ENCODE measurements at places on chromosomes 11 and 22.
A peak's percentile ranks its signal among the peaks of the same experiment; 100 is the strongest.

DNA sequence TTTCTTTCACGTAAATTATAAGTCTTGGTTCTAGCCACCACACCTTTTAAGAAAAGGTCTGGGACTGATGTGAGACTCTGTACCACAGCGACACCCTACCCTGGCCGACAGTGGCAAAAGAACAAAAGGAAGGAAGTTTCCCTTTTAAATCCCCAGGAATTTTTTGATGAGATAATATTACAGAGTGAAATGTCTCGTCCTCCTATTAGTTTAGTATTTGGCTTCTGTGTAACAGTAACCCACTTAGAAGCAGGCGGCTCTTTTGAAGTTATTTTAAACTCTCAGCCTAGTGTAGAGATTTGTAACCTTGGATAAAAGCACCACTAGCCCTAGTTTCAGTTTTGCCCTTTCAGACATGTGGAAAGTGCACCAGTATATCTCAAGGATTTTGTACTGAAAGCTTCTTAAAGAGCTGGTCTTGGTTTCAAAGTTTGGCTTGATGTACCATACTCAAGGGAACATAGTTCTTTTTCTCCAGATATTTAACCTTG, 84.1 kb downstream of the C22orf31 start:
- peak overlapping the region; percentile 11 for H3K4me3 ChIP-seq
- H3K27ac ChIP-seq: peak overlapping the region; percentile 11
- peaks cover 19% of the 10 kb centered on the region for H3K4me1 ChIP-seq
- no peak for DNase-seq
- H3K27me3 ChIP-seq: no peaks in the 10 kb centered on the region
- H3K36me3 ChIP-seq: no peaks in the 10 kb centered on the region

- H3K36me3 ChIP-seq: no peaks in the 10 kb centered on the region
- peaks cover 43% of the 10 kb centered on the region for H3K4me1 ChIP-seq
- H3K4me3 ChIP-seq: no peak overlapping the region
- no peaks in the 10 kb centered on the region for H3K27me3 ChIP-seq
Observed at GRCh38 chr11:47391711-47392432, 13.5 kb upstream of the SPI1 start.

GRCh38 chr22:39598017-39598965, 27.7 kb downstream of the CACNA1I start:
- no peak overlapping the region for H3K27ac ChIP-seq
- peak; percentile 68 for DNase-seq
- H3K4me1 ChIP-seq: no peaks in the 10 kb centered on the region
- no peak overlapping the region for H3K4me3 ChIP-seq

DNA sequence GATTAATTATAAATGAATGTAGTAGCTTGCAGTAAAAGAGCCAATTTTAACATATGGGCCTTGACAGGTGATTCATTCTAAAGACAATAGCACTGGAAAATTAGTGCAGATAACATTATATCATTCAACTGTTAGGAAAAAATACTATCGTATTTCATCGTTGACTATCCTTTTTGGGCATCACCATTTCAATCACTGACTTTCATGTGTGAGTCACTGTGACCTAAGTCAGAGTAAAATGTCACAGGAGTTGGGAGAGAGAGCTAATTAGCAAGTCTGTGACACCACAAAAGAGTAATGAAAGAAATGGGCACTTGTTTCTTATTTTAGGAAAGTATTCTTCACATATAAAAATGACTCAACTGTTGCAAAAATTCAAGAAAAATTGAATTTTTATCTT, 253.8 kb upstream of the CNTN5 start:
- no peaks in the 10 kb centered on the region for H3K4me1 ChIP-seq
- no peak for DNase-seq
- H3K27ac ChIP-seq: no peak overlapping the region
- H3K27me3 ChIP-seq: no peaks in the 10 kb centered on the region

DNA sequence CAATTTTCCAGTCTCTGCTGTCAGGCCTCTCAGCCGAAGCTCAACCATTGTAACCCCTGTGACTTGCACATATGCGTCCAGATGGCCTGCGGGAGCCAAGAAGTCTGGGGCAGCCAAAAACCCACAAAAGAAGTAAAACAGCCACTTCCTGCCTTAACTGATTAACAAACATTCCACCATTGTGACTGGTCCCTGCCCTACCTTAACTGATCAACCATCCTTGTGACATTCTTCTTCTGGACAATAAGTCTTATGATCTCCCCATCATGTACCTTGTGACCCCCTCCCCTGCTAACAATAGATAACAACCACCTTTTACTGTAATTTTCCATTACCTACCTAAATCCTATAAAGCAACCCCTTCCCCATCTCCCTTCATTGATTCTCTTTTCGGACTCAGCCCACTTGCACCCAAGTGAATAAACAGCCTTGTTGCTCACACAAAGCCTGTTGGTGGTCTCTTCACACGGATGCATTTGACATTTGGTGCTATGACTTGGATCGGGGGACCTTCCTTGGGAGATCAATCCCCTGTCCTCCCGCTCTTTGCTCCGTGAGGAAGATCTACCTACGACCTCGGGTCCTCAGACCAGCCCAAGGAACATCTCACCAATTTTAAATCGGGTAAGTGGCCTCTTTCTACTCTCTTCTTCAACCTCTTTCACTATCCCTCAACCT, 1.3 kb upstream of the NDUFC2 start:
- H3K27ac ChIP-seq: no peak overlapping the region
- no peaks in the 10 kb centered on the region for H3K27me3 ChIP-seq
- no peaks in the 10 kb centered on the region for H3K36me3 ChIP-seq
- no peak for DNase-seq

GRCh38 chr22:38201371-38201710, 453 bp upstream of the MAFF start:
- no peak for DNase-seq
- no peaks in the 10 kb centered on the region for H3K27me3 ChIP-seq
- peak overlapping the region; percentile 98 for H3K27ac ChIP-seq
- peak overlapping the region; percentile 88 for H3K4me3 ChIP-seq

DNA sequence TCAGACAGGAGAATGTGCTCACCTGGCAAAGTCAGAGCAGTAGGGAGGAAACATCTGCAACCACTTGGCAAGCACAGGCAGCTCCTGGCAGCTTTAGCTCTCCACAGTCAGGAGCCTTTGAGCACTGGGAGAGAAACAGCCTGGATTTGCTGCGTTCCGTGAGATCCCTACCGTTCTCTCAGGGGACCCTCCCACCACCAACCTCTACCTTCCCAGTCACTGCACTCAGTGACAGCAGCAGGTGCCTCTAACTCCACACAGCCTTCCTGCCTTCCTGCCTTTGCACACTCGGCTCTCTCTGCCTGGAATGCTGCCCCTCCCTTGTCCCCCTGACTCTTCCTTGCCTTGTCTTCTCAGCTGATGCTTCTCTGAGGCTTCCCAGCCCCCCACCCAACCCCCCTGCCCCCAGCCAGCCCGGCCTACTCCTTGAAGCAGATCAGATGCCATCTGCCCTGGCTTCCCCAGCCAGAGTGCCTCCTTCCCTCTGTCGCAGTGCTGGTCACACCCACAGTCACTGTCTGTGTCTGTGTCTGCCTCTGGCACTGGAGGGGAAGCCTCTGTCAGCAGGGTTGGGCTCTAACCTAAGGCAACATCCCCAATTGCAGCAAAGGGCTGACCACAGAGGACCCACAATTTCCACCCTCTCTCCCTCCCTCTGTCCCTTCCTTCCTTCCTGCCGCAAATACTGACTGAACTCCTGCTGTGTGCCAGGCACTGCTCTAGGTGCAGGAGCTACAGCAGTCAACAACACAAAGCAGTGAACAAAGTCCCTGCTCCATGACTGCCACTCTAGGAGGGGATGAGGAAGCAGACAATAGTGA, 14.9 kb upstream of the TSKU start:
- H3K27ac ChIP-seq: peak overlapping the region; percentile 16
- peak; percentile 74 for DNase-seq
- no peak overlapping the region for H3K4me3 ChIP-seq
- peaks cover 40% of the 10 kb centered on the region for H3K4me1 ChIP-seq
- H3K27me3 ChIP-seq: no peaks in the 10 kb centered on the region
- no peaks in the 10 kb centered on the region for H3K36me3 ChIP-seq

DNA sequence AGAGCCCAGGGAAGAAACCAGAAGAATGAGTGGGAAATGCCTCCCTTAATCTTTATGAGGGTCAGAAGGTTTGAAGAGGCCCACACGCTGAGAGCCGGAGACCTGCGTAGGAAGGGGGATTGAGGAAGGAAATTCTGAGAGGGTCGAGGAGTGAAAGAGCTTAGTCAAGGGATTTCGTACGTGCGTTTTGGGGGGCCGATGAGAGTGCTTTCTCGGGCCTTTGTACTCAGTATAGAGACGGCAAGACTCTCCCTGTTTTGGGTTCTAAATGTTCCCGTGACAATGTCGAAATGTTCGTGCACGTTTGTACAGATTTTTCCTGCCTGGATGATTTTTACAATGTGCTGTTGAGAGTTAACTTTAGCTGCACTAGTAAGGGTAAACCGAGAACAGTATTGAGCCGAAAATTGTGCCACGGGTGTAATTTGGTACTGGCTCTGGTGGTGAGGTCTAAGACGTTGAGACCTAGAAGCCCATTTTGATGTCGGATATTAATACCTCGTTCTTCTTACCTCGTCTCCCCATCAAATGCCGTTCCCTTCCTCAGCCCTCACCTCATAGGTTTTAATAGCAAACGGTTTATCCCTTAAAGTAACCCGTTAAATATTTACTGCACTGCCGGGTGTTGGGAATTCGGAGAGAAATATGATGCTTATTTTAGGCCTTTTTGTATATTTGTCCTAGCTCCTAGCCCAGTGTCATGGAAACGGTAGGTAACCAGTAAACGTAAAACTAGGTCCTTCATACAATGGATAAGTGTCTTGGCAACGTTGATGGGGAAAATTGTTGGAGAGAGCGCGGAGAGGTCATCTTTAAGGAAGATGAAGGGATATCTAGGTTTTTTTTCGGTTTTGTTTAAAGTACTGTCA, 734 bp downstream of the C11orf58 start:
- H3K36me3 ChIP-seq: no peaks in the 10 kb centered on the region
- no peaks in the 10 kb centered on the region for H3K27me3 ChIP-seq
- H3K4me1 ChIP-seq: peaks cover 36% of the 10 kb centered on the region
- DNase-seq: no peak

DNA sequence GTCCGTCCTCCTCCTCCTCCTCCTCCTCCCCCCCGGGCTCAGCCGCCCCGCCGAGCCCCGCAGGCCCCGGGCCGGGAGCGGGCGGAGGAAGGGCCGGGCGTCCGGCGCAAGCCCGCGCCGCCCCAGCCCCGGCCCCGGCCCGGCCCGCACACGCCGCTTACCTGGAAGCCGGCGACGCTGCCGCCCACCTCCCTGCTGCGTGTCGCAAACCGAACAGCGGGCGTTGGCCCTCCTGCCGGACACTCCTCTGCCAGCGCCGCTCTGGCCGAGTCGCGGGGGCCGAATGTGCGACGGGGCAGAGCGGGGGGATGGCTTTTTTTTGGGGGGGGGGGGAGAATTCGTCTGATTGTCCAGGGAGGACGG, 1.1 kb downstream of the IGF2 start:
- H3K27ac ChIP-seq: no peak overlapping the region
- no peaks in the 10 kb centered on the region for H3K36me3 ChIP-seq
- peaks cover 28% of the 10 kb centered on the region for H3K27me3 ChIP-seq
- H3K4me3 ChIP-seq: peak overlapping the region; percentile 40

GRCh38 chr11:83156996-83157593, at the start of gene PCF11:
PCF11 (plus strand) TSS chr11:83157131; CDS start chr11:83157440, 309 bp downstream.
- DNase-seq: peak; percentile 98
- H3K4me1 ChIP-seq: peaks cover 20% of the 10 kb centered on the region
- peak within 1 kb of the TSS; percentile 89 for H3K4me3 ChIP-seq
- H3K36me3 ChIP-seq: no peaks in the 10 kb centered on the region
- peak within 1 kb of the TSS; percentile 100 for H3K27ac ChIP-seq
- H3K27me3 ChIP-seq: no peaks in the 10 kb centered on the region

- H3K27ac ChIP-seq: no peak overlapping the region
- peaks cover 3% of the 10 kb centered on the region for H3K4me1 ChIP-seq
- no peak for DNase-seq
- H3K4me3 ChIP-seq: no peak overlapping the region
- H3K27me3 ChIP-seq: no peaks in the 10 kb centered on the region
Observed at GRCh38 chr11:35938231-35938630, 5.6 kb upstream of the LDLRAD3 start.

DNA sequence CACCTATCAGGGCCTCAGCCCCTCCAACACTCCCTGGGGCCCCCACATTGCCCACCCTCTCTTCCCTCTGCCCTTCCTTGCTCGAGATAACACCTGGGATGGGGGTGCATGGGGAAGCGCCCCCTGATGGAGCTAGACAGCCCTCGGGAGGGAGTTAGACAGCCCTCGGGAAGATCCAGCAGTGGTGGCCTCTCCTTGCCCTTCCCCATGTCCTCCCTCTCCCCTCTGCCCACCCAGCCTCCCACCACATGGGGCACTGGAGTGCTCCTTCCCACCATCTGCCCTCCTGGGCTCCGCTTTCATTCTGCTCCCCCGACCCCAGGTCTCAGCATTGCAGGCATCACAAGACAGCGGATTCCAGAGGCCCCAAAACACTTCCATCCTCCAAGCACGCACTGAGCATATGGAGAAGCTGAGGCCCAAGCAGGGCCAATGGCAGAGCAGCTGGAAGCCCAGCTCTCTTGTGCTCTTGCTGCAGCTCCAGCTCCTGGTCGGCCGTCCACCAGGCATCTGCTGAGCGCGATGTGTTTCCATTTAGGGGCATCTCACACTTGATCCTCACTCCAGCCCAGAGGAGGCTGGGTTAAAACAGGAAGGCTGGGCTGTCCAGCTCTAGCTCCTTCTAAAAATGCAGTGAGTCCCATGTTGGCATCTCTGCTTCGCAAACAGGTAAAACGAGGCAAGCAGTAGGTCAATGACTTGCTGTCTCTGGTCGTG, 65.6 kb downstream of the IGLL1 start:
- H3K27ac ChIP-seq: no peak overlapping the region
- H3K4me1 ChIP-seq: no peaks in the 10 kb centered on the region
- no peaks in the 10 kb centered on the region for H3K36me3 ChIP-seq
- no peak overlapping the region for H3K4me3 ChIP-seq
- DNase-seq: no peak
- no peaks in the 10 kb centered on the region for H3K27me3 ChIP-seq

GRCh38 chr11:112514011-112514740, 253.5 kb upstream of the PLET1 start:
- no peak overlapping the region for H3K4me3 ChIP-seq
- H3K4me1 ChIP-seq: no peaks in the 10 kb centered on the region
- no peaks in the 10 kb centered on the region for H3K36me3 ChIP-seq

DNA sequence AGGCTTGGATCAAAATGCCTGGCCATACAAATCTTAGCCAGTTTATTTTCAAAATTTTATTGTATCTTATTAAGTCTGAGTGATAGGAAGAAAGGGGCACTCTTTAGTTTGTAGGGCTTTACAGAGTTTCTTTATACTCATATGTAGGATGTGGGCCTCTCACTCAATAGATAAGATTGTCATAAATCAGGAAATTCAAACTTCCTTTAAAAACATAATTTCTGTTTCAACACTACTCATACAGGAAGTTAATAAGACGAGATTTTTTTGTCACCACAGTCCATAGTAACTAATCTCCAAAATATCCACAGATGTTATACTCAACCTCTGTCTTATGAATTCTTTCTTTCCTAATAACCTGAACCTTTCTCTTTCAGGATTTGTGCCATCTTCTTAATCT, 13.3 kb upstream of the OR56B4 start:
- H3K4me3 ChIP-seq: no peak overlapping the region
- H3K36me3 ChIP-seq: no peaks in the 10 kb centered on the region
- no peaks in the 10 kb centered on the region for H3K4me1 ChIP-seq
- no peaks in the 10 kb centered on the region for H3K27me3 ChIP-seq
- no peak overlapping the region for H3K27ac ChIP-seq

All from upper lobe of left lung (tissue), 6 donors.